ENCODE measurements at places on chromosomes 3 and 15.

- DNase-seq, result no peak
Observed at GRCh38 chr3:46536758-46537157, 29.3 kb downstream of the LRRC2 start.

DNA sequence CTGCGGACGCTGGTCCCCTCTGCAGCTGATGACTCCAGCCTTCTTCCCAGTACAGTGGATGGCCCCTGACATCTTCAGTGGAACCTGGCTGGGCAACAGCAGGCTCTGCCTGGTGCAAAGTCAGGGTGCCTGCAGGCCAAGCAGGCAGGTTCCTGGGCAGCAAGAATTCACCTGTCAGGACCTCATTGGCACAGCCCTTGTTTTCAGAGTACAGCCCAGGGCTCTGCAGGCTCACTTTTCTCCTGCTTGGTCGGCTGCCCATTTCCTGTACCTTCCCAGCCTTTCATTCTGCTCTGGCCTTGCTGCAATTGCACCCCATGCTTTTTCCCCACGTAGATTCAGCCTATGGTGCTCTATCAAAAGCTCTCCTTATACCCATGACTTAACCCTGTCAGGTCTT is 56.0 kb downstream of the LRTM1 start:
- DNase-seq, result no peak

DNA sequence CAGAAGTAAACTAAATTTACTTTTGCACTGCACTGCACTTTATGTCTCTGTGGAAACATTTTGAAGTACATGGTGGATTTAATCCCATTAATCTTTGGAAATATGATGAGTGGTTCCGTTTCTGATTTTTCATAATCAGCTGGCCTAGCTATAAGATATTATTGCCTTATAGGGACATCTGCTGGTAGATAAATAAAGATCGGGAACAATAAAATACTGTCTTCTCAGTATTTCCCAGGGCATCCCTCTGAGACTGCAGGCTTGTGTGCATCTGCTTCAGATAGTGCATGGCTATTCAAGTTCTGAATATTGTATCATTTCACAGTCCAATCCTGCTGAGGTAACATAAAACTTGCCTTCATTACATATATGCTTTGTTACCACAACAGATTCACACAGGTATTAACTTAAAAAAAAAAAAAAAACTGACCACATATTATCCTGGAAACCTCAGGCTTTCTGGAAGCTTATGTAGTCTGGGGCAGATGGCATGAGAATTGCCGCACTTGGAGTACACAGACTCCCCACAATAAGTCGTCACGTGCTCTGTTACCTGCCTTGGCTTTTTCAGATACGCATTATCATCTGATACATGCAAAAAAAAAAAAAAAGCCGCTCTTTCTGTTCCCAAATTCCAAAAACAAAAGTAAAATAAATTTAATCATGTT is 330.8 kb upstream of the AGTR1 start:
- no peak for DNase-seq

GRCh38 chr3:196275126-196275525 is 12.4 kb downstream of the PCYT1A start:
- no peak for DNase-seq
